ENCODE measurements at places on chromosomes 12 and 14.

DNA sequence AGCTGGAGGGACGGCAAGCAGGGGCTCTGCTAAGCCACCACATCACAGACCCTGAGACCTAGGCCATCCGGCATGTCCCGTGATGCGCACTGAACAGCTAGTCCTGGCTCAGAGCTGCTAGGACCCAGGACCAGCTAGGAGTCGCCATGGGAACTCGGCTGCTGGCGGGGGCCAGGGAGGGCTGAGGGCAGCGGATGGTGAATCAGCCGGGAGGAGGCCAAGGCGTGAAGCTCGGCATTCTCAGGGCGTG, 5.1 kb downstream of the AHNAK2 start:
- DNase-seq: peak; percentile 65

DNA sequence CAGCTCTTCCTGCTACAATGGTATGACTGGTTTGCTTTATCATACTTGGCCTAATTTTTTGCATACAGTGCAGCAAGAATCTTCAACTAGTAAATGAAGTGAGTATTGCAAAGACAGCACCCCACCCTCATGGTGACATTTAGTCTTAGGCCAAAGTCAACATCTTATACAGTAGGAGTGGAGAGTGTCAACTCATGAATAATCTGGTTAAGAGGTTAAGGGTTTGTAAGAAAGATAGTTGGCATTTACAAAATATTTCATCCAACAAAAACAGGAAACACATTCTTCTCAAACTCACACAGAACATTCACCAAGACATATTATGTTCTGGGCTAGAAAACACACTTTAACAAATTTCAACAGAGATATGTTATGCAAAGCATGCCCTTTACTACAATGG, 2.2 kb upstream of the OAS1 start:
- no peak for DNase-seq

DNA sequence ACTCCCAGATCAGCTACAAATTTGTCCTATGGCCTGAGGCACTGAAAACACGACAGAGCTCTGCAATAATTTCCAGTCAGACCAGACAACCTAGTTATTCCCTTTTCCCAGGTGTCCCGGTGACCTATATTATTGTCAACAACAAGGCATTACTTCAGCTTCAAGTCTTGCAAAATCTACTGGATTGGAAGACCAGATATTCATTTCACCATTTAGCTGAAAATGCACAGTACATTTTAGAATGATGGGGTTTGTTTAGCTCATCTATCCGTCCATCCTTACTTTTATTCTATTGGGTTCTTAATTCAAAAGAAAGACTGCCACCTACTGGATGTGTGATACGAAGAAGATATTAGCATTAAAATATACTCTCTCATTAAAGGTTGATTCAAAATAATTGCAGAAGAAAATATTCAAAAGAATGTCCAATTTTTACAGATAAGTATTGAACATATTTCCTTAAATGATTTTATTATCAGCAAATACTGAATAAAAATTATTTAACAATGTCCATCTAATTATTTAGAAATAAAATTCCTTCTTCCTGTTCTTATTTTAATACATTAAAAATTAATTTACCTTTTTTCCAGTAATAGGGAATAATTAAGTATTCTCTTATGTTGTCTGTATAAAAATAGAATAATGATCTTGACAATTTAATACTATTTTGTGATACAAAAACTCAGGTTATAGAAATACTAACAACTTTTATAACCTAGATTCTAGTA, 244.9 kb upstream of the LRIG3 start:
- DNase-seq: no peak

GRCh38 chr12:20366776-20367409, 1.4 kb upstream of the PDE3A start:
- no peak for DNase-seq

- no peak for DNase-seq
Observed at GRCh38 chr12:125971981-125972380, 906.7 kb downstream of the AACS start.
